ENCODE measurements at places on chromosomes 6 and 20.

GRCh38 chr6:29011276-29011734, 6.2 kb upstream of the ZNF311 start:
- no peak for DNase-seq

DNA sequence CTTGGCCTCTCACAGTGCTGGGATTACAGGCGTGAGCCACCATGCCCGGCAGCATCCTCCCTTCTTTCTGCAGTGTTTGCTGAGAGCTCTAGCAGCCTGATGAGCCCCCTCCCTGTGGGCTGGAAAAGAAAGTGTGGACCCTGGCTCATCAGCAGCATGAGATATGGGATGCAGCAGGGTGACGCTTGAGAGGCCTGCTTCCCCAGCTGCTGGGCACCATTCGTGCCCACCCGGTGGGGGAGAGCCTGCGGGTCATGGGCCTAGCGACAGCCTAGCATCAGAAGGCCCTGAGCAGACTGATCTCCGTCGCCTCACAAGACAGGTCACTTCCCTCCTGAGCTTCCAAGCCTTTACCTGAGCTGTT, 16.0 kb upstream of the CCDC167 start:
- no peak for DNase-seq

GRCh38 chr20:33104336-33104735, 24.9 kb downstream of the BPIFB4 start:
- DNase-seq, result no peak

- DNase-seq, result no peak
These were observed 213.5 kb upstream of the KCNG1 start for GRCh38 chr20:51236421-51236820.

DNA sequence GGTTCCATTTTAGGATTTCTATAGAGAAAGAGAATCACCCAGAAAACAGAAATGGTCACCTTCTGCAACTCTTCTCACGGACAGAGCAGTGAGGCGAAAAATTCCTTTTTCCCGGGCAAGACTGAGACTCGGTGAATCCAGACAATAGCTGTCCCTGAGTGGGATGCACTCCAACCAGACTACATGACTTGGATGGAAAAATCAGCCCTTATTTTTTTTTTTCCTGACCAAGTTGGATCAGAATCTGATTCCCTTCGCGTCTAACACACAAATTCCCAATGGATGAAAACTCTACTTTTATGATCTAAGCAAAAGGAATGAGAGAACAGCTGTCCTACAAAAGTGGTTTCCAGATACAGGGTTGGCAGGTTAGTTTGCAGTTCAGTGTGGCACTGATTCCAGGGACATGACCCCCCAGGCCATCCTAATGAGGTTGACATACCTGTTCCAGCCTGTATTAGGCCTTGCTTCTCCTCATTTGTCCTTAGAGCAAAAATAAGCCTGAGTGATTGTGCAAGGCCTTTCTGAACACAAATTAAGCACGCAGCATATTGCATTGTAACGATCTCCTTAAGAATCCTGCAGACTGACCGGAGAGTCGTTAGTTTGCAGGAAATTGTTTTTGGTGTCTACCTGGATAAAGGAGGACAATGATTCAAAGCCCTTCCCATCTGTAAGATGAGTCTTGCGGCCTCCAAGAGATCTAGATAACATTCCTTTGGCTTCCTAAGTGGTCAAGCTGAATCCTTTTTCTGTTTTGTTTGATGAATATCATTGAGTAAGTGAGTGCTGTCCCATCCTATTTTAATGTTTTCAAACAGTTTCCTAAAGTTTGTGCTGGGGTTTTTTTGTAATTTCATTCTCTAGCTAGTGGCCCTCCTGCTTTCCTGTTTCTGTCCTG, 1.5 kb upstream of the NEDD9 start:
- no peak for DNase-seq

GRCh38 chr6:84466511-84466910, 239.1 kb upstream of the CEP162 start:
- DNase-seq, result no peak

GRCh38 chr6:152441902-152442301, 195.3 kb downstream of the SYNE1 start:
- DNase-seq, result no peak

GRCh38 chr6:98215531-98215930, 618.8 kb upstream of the POU3F2 start:
- no peak for DNase-seq

DNA sequence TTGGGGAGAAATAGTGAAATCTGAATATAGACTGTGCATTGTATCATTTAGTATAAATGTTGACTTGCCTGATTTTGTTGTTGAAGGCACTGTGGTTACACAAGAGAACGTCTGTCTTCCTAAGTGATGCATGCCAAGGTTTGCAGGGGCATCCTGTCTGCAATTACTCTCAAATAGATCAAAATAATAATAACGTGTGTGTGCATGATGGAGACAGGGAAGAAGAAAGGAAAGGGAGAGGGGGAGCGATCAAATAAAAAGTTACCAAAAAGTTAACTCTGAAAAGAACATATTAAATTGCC, 14.4 kb downstream of the PREX1 start:
- DNase-seq, result no peak

GRCh38 chr20:38620441-38620840, 18.8 kb downstream of the ARHGAP40 start:
- DNase-seq, result no peak

DNA sequence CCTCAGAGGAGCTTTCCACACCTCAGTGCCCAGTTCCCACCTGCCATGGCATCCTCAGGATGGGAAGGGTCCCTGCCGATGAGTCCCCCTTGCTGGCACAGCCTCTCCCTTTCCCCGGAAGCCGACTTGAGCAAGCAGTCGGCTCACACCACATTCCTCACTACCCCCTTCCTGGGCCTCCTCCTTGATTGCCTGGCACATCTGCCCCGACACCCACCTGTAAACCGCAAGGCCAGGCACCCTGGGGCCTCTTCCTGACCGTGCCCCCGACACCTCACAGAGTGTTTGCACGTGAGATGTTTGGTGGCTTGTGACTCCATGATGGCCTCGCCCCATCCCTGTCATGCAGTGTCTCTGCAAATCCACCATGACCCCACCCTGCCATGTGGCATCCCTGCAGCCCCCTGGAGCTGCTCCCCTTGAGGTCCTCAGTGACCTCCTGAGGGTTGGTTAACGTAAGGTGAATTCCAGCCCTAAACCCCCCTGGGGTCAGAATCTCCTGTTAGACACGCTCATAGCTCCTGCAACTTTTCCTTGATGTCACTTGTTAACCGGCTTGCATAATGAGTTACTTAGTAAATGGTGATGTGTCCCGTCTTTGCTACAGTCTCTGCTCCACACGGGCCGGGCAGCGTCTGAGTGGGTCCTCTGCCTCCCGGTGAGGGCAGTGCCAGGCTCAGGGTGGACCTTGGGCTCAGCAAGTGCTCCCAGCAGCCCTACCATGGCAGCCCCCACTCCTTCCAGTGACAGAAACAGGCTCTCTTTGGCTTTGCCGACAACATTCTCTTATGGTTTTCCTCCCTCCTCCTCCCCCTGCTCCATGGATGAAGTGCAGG, 115.9 kb upstream of the FRMD1 start:
- DNase-seq, result peak; percentile 64

GRCh38 chr20:2524709-2525506, 11.5 kb upstream of the TMC2 start:
- DNase-seq, result peak; percentile 84

- DNase-seq, result no peak
These were observed 25.2 kb downstream of the TNFAIP3 start for GRCh38 chr6:137892271-137892708.

GRCh38 chr6:6469074-6469473, 119.4 kb upstream of the LY86 start:
- DNase-seq, result no peak

- no peak for DNase-seq
These were observed 844 bp downstream of the WFDC2 start for GRCh38 chr20:45470262-45470931.

DNA sequence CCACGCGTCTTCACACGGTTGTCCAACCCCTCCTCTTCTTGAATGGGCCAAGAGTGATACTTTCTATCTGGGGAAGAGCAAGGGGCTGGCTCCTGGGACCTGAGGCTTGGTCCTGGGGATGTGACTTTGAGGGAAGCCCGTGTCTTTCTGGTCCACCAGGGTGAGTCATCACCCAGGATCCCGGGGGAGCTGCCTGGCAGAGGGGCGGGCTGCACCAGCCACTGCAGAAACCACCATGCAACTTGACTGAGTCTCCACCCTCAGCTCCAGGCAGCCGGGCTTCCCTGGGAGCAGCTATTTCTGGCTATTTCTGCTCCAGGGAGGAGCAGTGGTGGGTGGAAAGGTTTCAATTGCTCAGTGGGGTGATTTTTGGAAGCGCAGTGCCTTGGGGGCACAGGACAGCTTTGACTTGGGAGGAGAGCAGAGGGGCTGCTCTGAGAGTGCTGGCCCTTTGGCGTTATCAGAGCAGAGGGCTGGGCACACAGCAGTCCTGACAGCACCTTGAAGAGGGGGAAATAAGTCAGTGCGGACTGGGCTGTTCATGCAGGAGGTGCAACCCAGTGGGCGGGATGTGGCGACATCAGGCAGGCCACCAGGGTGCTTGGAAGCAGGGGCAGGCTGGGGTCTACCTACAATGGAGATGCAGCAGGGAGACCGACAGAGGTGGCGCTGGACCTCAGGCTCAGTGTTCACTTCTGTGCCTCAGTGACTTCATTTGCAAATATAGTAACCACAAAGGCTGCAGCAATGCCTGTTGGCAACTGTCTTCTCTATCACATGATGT, 45.1 kb upstream of the FAM83D start:
- DNase-seq, result no peak

DNA sequence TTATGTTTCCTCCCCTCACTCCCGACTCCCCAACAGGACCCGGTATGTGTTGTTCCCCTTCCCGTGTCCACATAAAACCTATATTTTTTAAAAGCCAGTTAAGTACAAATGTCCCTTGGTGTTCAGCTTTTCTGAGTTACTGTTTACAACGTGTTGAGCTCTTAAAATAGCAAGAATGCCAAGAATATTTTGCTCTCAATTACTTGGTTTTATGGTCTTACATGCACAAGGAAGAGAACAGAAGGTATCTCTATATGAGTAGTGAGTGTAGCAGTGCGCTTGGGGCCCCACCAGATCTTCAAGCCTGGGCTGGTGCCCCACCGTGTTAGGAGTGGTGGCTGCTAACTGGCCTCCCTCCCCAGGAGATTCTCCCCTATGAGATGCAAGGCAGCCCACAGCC, 75.3 kb downstream of the RIN2 start:
- DNase-seq, result no peak

DNA sequence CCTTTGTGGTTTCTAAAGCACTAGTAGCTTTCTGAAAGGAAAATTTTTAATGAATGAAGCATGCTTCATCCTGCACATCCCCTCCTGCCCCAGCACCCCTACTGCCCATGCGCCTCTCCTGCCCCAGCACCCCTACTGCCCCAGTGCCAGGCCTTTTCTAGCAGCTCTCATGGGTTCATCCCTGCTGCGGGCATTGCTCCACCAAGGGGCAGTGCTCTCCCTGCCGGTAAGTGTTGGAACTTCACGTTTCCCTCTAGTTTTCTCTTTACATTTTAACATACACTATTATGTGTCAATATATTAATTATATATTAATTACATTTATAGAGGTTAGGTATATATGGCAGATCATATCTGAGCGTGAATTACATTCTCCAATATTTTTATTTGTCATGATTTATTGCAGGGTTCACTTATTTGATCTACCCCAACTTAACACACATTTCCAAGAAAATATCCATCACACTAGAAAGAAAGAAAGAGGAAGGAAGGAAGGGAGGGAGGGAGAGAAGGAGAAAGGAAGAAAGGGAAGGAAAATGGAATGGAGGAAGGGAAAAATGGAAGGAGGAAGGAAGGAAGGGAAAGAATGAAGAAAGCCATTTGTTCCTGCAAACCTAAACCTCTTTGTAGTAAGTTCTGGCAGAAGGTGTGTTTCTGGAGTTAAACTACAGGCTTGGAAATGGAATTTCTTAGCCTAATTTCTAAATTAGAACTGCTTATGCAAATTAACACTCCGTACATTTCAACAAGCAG, 46.8 kb downstream of the CEP43 start:
- no peak for DNase-seq

GRCh38 chr20:25089662-25090061, 7.7 kb upstream of the VSX1 start:
- DNase-seq, result no peak

- no peak for DNase-seq
These were observed 37.1 kb downstream of the PIGU start for GRCh38 chr20:34639755-34640222.

DNA sequence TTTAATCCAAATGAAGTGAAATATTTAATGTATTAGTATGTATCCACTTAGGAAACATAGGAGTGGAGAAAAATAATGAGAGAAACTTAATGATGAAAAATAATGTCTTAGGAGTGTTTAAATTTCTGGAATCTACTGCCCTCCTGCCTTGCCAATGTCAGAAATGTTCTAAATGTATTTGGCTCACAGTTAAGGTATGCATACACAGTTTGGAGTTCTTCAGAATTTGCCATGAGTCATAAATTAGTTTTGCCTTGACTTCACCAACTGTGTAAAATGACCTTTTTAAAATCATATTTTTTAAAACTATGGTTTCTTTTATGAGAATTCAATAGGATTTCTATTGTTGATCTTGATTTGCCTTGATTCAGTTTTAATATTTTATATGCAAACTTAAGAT, 191.7 kb upstream of the HSF2 start:
- no peak for DNase-seq

DNA sequence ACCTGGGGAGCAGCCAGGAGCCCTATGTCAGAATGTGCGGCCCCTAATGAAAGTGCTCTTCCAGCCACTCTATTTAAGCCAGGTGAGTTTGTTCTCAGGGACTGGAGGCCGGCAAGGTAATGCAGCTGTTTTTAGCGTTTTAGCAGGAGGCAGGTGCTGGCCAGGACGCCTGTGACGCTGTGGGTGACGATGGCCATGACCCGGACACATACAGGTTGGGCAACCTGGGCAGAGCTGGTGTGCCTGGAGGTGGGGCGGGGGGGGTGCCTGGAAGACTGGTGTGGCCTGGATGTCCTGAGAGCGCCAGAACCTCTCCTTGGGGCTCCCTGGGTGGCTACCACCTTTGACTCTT, 51.7 kb downstream of the RBM38 start:
- no peak for DNase-seq

- DNase-seq, result no peak
These were observed 5.9 kb downstream of the C6orf163 start for GRCh38 chr6:87350516-87350915.

DNA sequence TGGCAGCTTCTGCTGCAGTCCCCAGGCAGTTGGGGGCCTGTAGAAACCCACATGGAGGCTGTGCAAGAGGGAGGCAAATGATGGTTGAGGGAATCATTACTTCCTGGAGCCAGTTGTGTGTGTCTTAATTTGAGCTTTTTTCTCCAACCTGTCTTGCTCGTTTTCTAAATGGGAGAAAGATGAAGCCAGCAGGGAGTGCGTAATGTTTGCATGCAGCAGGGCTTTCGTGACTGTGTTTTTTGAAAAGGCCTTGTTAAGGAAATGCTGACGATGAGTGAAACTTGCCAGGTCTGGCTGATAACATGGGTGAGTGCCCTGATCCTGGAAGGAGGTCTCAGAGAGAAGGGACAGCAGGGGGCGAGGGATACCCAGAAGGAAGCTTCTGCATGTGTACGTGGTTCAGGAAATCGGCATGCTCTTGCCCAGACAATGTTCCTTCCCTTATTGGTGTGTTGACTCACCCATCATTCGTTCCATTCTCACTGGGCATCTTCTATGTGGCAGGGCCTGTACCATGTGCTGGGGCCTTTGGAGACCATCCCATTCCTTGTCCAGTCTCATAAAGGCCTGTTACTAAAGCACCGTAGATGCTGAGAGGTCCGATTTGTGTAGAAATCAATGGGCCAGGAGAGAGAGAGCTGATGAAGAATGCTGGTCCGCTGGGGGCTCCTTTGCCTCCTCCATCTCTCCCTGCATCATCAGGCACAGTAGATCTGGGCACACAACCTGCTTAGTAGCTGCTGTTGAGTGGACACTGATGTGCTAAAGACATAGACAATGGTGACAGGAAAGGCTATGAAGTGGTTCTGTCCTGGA, 27.4 kb downstream of the GLP1R start:
- DNase-seq, result peak; percentile 44

GRCh38 chr6:123064038-123064437, 68.0 kb downstream of the CLVS2 start:
- DNase-seq, result no peak

Data from suprapubic skin (tissue), 4 donors.